ENCODE measurements at places on chromosomes 7 and 10. TPM values are rescaled to one million over a fixed set of nuclear protein-coding genes. Genes with fewer than 3 reads are reported as not detected.
A peak's percentile ranks its signal among the peaks of the same experiment; 100 is the strongest.

DNA sequence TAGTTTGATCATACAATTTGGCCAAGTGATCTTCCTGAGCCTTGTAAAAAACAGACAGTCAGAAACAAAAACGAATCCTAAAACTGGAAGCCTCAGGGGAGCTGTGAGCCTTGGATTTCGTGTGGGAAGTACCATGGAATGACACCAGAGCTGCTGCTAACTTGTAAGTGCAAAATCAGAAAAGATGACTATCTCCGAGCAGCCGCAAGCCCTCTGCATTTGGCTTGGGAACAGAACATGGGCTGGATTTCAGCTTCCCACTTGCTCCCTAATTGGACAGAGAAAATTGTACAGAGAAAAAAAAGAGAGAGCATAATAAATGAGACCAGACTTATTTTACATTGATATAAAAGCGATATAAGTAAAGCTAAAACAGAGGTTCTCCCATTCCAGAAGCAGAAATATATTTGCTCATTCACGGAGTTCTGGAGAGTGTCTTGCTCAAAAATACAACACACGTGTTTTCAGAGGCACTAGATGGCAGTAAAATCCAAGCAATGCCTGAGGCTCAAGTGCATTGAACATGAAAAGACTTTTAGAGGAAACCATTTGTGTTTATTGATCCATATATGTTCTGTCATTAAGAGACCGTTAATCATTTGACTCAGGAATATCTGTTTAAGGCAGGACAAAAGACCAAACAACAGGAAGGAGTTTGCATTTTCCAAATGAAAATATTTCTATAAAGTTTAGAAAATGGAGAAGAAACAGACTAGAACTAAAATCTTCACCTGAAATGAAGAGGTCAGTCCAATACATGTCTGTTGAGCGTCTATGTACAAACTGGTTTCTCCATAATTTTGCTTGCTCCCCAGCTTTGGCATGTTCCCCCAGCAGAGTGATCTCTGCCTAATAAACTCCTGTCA is 78.3 kb upstream of the SLC26A5 start:
- H3K36me3 ChIP-seq: no peaks in the 10 kb centered on the region
- no peak overlapping the region for H3K4me3 ChIP-seq
- no peak overlapping the region for H3K27ac ChIP-seq
- H3K4me1 ChIP-seq: no peaks in the 10 kb centered on the region

Gene NPSR1
- total RNA-seq: not detected

DNA sequence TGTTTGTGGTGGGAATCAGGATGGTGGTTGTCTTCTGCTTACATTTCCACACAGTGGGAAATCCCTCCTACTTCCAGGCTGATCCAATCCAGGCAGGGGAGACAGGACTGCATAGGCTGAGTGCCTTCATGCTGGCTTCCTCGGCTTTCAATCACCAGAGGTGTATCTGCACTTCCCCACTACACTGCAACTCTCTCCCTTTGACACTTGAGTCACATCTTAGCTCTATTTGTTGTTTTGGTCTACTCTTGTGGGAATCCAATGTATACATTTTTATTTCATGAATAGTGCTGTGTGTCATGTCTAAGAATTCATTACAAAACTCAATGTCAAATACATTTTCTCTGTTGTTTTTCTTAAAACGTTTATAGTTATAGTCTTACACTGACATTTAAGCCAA is 735.6 kb downstream of the XPNPEP1 start:
- no peaks in the 10 kb centered on the region for H3K4me1 ChIP-seq
- no peaks in the 10 kb centered on the region for H3K27me3 ChIP-seq
- H3K27ac ChIP-seq: no peak overlapping the region
- H3K4me3 ChIP-seq: no peak overlapping the region
- DNase-seq: no peak
- H3K36me3 ChIP-seq: no peaks in the 10 kb centered on the region

Gene CDK14
- total RNA-seq: 0.18 TPM

GRCh38 chr7:6623589-6624245 is 8.3 kb downstream of the ZNF853 start:
- H3K36me3 ChIP-seq: no peaks in the 10 kb centered on the region
- H3K4me1 ChIP-seq: peaks cover 17% of the 10 kb centered on the region
- no peak for DNase-seq
- no peak overlapping the region for H3K4me3 ChIP-seq
- no peak overlapping the region for H3K27ac ChIP-seq

DNA sequence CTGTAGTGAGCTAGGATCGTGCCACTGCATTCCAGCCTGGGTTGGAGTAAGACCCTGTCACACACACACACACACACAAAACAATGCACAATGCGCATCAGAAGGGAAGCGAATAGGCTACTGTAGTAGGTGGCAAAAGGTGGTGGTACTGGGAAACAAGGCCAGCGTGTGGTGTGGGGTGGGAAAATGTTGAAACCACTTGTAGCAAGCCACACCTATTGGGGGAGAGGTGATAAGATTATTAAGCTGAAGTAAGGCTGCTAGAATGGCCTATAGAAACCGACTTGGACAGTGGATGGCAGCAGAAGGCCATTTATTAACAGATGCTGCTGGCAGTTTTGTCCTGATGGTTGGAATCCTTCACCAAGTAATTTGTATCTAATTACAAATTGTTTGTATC is 7.2 kb upstream of the CHCHD1 start:
- peaks cover 29% of the 10 kb centered on the region for H3K4me1 ChIP-seq
- peak overlapping the region; percentile 74 for H3K4me3 ChIP-seq
- no peaks in the 10 kb centered on the region for H3K27me3 ChIP-seq
- peaks cover 72% of the 10 kb centered on the region for H3K36me3 ChIP-seq
- DNase-seq: peak; percentile 76

- DNase-seq: peak; percentile 74
- H3K4me1 ChIP-seq: peaks cover 68% of the 10 kb centered on the region
- no peak overlapping the region for H3K4me3 ChIP-seq
Measured at GRCh38 chr10:49161411-49161997, 26.7 kb downstream of the TMEM273 start.

- no peaks in the 10 kb centered on the region for H3K4me1 ChIP-seq
- H3K27ac ChIP-seq: no peak overlapping the region
- H3K4me3 ChIP-seq: no peak overlapping the region
- no peaks in the 10 kb centered on the region for H3K27me3 ChIP-seq
- no peak for DNase-seq
Measured at GRCh38 chr10:133455196-133455595, 1.5 kb downstream of the SCART1 start.

GRCh38 chr7:6279341-6279740 is 6.9 kb upstream of the CYTH3 start:
- H3K27ac ChIP-seq: no peak overlapping the region
- H3K36me3 ChIP-seq: no peaks in the 10 kb centered on the region
- H3K4me1 ChIP-seq: peaks cover 5% of the 10 kb centered on the region

Gene ADIRF
- not detected for total RNA-seq

Gene NEUROD6
- total RNA-seq: not detected

- H3K27me3 ChIP-seq: no peaks in the 10 kb centered on the region
- H3K4me1 ChIP-seq: no peaks in the 10 kb centered on the region
- no peak overlapping the region for H3K4me3 ChIP-seq
- no peak overlapping the region for H3K27ac ChIP-seq
Measured at GRCh38 chr10:128579901-128580300, 453.7 kb upstream of the MKI67 start.

DNA sequence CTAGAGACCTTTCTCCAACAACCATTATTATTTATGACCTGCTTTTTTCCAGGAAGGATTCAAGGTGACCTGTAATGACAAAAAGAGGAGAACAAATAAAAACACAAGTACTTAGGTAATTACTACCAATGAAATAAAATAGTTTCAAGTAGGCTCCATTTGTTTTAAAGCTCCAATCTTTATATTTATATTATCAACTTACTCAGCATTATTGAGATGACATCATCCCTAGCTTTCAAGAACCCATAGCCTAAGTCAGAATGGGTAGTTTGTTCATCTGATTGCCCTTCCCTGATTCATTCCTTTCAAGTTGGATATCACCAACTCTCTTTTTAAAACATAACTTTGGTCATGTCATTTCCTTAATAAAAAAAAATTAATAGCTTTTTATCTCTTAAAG is 131.5 kb downstream of the GRM3 start:
- no peak overlapping the region for H3K27ac ChIP-seq
- no peak for DNase-seq
- H3K4me1 ChIP-seq: no peaks in the 10 kb centered on the region
- H3K4me3 ChIP-seq: no peak overlapping the region

Gene NACAD
- 0.02 TPM for total RNA-seq

GRCh38 chr7:27151931-27152815 is at the start of gene HOXA3:
Gene HOXA3, minus strand, starts transcription at chr7:27152583. Its CDS starts 41,943 bp downstream, at chr7:27110640.
- peaks cover 15% of the 10 kb centered on the region for H3K4me1 ChIP-seq
- DNase-seq: no peak
- no peak within 1 kb of the TSS for H3K4me3 ChIP-seq
- H3K27me3 ChIP-seq: peaks cover 90% of the 10 kb centered on the region

- no peaks in the 10 kb centered on the region for H3K4me1 ChIP-seq
- H3K4me3 ChIP-seq: no peak overlapping the region
- H3K36me3 ChIP-seq: no peaks in the 10 kb centered on the region
- H3K27me3 ChIP-seq: peaks cover 16% of the 10 kb centered on the region
- H3K27ac ChIP-seq: no peak overlapping the region
- DNase-seq: no peak
Measured at GRCh38 chr7:87933605-87933952, 472 bp upstream of the ADAM22 start.
